ENCODE measurements at places on chromosomes 5 and 9.

GRCh38 chr5:109256486-109256885 is 153.3 kb downstream of the PJA2 start:
- DNase-seq, result no peak

DNA sequence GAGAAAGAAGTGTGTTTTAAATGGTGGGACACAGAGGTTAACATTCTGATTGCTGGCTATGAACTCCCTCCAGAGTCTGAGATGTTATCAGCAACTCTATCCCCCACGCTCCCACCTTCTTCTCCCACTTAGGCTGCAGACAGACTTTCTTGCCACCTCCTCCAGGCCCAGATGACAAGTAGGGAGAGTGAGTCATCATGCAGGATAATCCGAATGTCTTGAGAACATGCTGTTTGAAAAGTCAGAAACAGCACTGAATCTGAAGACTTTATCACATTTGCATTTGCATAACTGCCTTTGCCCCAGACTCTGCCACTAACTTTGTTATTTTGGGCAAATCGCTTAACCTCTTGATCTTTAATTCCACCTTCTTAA is 139.8 kb downstream of the ESM1 start:
- no peak for DNase-seq

GRCh38 chr5:180370861-180371641 is 17.9 kb upstream of the GFPT2 start:
- DNase-seq, result no peak

GRCh38 chr5:96247097-96247701 is 185.8 kb downstream of the PCSK1 start:
- no peak for DNase-seq

DNA sequence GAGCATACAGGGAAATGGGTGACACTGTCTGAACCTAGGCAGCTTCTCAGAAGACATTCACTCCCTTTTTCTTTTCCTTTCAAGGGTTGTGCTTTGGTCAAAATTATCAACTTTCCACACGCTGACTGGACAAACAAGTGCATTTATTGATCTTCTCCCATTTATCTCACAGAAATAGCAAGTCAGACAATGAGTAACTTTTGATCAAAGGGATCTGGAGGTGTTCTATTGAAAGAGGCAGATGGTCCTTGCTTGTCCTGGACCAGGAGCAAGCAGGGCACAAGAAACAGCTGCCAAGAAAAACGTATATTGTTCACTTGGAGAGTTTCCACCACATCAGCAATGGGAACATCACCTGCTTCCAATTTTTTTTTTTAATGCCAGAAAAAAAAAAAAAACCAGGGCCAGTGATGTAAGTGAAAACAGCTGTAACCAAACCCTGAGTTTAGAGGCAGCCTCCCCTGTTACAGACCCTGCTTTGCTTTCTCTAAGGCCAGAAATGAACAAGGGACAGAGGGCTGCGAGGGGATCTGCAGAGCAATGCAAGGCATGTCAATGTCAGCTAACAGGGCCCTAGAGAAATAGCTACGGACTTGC is 79.8 kb downstream of the NIPSNAP3B start:
- no peak for DNase-seq

GRCh38 chr5:75049456-75050351 is 2.7 kb downstream of the GCNT4 start:
- no peak for DNase-seq

- DNase-seq, result no peak
These were observed 197.1 kb downstream of the MEF2C start for GRCh38 chr5:88685591-88686541.

DNA sequence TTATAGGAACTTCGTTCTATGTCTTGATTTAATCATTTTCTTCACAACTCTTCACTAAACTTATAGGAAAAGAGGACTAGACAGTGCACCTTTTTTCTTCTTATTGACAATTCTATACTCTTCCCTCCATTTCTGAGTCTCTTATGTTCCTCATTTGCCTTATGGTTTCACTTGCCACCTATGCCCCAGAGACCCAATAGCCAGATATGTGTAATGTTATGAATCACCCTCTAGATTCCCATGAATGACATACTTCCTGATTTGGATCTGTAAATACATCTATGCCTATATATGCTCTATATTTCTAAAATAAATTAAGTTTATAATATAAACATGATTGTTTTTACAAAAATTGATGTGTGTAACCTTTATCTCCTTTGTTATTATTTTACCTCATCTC is 514.1 kb upstream of the MEF2C start:
- DNase-seq, result no peak

- no peak for DNase-seq
These were observed 3.5 kb downstream of the SPOUT1 start for GRCh38 chr9:128825923-128826700.
